ENCODE measurements at places on chromosomes 2 and 18.

DNA sequence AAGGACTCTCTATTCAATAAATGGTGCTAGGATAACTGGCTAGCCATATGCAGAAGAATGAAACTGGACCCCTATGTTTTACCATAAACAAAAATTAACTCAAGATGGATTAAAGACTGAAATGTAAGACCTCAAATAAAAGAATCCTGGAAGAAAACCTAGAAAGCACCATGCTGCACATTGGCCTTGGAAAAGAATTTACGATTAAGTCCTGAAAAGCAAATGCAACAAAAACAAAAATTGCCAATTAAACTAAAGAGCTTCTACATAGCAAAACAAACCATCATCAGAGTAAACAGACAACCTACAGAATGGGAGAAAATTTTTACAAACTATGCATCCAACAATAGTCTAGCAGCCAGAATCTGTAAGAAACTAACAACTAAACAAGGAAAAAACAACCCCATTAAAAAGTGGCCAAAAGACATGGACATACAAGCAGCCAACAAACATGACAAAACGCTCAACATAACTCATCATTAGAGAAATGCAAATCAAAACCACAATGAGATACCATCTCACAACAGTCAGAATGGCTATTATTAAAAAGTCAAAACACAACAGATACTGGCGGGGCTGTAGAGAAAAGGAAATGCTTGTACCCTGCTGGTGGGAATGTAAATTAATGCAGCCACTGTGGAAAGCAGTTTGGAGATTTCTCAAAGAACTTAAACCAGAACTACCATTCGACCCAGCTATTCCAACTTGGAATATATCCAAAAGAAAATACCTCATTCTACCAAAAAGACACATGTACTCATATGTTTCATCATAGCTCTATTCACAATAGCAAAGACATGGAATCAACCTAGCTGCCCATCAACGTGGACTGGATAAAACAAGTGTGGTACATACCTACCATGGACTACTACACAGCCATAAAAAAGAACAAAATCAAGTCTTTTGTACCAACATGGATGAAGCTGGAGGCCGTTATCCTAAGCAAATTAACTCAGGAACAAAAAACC, 30.6 kb downstream of the SEPTIN10 start:
- no peak for DNase-seq

GRCh38 chr2:217794133-217794986, 208.4 kb downstream of the TNS1 start:
- no peak for DNase-seq

DNA sequence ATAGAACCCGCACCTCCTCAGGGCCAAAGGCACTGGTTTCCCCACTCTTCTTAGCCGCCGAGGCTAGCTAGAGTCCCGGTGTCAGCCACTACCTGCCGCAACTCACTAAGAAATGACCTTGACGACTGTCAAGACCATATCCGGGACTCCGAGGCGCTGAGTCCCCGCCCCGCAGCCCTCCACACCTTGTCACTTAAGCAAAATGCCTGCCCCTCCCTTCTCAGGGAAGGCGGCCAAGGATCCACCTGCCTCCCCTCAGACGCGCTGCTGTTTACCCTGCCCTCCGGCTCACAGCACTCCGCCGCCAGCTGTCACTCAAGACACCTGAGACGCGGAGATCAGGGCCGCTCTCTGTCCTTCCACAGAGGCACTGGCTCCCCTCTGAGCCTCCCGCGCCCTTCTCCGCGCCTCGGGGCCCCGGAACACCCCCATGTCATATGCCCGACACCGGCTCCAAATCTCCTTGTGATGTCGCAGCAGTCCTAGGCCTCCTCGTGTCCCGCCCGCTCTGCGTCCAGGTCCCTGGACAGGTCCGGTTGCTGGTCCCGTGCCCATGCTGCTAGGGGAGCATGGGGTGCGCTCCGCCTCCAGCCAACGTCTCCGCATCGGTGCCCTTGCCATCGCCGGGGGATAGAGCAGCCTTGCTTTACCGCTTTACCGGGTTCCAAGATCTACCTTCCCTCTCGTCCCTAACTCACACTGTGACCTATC, 32.5 kb upstream of the REG3G start:
- DNase-seq = no peak

GRCh38 chr2:197216361-197216979, 94.1 kb downstream of the ANKRD44 start:
- DNase-seq = peak; percentile 59

DNA sequence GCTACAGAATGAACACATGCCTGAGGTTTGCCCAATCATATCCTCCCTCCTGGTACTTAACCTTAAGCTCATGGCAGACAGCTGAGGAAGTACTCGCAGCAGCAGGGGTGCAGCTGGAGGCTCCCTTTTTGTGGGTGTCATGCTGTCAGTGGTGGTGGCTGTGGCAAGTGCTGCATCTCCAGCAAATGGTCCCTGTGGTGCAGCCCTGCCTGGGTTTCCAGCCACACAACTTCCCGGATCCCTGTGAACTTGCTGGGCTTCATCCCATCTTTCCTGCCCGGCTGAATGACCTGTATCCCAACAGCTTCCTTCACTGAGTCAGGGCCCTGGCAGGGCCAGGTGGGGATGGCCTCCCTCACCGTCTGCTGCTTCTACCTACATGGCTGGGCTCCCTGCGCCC, 5.0 kb downstream of the TMEM185B start:
- DNase-seq = no peak

- DNase-seq = peak; percentile 10
These were observed 1.1 kb downstream of the PRKRA start for GRCh38 chr2:178449700-178450523.

DNA sequence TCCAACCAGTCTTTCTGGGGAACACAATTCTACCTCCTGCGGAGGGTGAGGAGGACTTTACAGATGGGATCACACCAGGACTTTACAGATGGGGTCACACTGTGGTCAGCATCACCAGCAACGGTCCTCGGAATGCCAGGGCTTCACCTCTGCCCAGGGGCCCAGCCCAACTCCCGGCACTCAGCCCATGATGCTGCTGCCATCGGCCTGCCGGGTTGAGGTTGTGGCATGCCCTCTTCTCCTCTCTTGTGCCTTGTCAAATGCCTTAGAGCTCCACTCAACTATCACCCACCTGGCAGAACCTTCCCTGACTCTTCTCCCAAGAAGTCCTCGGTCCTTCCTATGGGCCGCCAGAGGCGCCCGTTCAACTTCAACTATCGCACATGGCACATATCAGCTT, 166.7 kb downstream of the CTIF start:
- DNase-seq = no peak

DNA sequence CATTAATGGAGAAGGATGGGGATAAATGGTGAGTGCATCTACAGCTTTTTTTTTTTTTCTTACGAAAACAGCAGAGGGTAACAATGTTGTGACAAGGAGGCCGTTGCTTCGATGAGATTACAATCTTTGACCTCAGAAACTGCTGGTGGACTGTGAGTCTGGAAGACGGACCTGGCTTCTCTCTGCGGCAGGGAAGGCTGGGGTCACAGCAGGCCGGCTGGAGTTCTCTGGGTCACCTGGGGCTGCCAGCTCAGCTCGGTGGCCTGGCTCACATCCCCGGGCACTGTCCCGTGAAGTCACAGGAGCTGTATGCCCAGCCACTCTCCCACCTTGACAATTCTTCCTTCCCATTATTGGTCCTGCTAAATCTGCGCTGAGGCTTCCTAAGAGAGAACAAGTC, 160.8 kb downstream of the ACKR3 start:
- no peak for DNase-seq

DNA sequence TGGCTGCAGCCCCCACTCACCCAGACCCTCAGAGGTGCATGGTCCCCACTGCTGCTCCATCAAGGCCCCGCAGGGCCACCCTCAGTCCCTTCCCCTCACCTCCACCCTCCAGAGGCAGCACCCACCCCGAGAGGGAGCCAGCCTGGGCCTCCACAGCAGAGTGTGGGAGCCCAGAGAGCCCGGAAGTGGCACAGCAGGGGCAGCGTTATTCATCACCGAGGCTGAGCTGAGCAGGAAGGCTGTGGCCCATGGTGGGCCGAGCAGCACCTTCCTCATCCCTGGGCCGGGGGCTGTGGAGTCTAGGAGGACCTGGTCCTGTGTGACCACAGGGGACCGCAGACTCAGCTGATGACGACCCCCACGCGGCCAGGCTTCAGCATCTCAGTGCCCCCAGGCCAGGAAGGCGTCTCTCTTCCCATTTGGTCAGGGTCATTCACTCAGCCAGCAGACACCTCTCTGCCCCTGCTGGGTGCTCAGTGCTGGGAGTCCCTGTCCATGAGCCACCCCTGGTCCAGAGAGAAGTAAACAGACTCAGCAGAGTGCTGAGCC, 258.1 kb downstream of the ATAD2B start:
- DNase-seq = no peak

GRCh38 chr2:23549051-23549450, 164.1 kb downstream of the KLHL29 start:
- DNase-seq = no peak

DNA sequence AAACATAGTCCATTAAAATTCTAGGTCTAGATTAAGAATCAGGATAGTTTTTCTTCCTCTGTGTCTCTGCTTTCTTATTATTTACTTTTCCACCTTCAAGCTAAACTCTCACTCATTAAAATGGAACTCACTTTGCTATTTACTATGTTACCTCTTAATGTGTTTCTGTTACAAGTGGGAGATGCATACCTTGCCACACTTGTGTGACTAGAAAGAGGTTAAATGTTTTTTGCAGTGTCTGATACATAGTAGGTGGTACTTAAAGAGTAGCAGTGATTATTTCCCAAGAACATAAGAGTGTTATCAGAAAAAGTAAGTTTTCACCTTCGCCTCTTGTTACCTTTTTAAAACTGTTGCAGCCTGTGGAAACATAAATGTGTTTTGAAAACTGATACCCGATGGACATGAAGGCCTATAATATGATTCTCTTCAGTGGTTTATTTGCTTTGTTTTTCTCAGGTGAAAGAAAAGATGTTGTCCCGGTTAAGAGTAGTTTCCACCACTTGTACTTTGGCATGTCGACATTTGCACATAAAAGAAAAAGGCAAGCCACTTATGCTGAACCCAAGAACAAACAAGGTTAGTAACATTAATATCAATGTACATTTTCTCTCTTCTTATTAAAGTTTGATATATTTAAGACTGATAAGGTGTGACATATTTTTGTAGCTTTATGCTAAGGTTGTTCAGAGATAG, 16.6 kb downstream of the ME2 start:
- DNase-seq = no peak

GRCh38 chr18:22303927-22304326, 113.8 kb downstream of the CTAGE1 start:
- DNase-seq = no peak

GRCh38 chr18:33605250-33605649, 27.2 kb downstream of the ASXL3 start:
- DNase-seq = no peak

DNA sequence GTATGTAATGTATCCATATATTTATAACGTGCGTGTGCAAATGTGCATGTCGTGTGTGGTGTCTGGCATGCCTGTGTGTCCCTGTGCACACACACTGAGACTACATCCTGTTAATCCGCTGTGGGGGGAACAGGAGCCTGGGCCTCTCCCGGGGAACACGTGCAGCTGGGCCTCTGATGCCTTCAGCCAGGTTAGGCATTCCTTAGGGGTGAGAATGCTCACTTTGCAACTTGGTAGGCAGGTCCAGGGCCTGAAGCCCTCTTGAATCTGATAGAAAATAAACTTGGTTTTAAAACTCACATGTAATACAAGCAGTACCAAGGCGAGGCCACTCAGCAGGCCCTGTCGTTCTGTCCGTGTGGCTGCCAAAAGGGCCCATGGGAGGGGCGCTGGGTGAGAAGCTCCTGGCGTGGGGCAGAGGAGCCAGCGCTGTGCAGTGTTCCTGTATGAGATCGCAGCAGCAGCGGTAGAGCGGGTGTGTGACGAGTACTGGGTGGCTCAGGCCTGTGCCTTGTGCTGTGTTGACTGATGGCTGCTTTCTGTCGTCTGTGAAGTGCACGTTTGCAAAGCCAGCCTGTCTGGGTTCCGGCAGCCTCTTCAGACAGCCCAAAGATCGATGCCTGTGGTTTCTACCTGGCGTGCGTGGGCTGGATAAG, 16.2 kb downstream of the SALL3 start:
- DNase-seq = no peak

DNA sequence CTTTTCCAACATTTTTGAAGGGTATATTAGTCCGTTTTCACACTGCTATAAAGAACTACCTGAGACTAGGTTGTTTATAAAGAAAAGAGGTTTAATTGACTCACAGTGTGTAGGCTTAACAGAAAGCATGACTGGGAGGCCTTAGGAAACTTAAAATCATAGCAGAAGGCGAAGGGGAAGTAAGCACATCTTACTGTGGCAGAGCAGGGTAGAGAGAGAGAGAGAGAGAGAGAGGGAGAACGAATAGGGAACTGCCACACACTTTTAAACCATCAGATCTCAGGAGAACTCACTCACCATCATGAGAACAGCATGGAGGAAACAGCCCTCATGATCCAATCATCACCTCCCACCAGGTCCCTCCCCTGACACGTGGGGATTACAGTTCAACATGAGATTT, 420.3 kb downstream of the SOCS6 start:
- DNase-seq = no peak

- DNase-seq = no peak
These were observed 220.1 kb upstream of the NXPH2 start for GRCh38 chr2:139000131-139000785.

DNA sequence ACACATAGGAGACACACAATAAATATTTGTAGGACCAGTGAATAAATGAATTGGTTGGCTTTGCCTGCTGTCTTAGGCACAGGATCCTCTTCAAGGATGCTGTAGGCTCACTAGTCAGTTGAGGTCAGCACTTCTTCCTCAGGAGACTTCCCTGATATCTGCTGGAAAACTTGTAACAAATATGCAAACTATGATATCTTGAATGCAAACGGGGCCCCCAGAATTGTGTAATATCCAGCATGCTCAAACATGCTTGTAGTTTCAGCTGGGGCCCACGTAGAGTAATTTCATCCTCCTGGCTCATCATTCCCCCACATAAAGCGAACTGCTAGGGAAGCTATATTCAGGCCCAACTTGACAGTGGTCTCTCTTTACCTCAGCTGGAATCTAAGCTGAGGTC, 43.6 kb downstream of the POLE4 start:
- DNase-seq = no peak

- no peak for DNase-seq
These were observed 29.2 kb downstream of the MYOM1 start for GRCh38 chr18:3190610-3191009.
